Stimulated activated CD4-positive, alpha-beta T cell treated with anti-CD3 and anti-CD28 coated beads, TNF-alpha, amount 100 ng/mL, for 24 hours (primary cell): ENCODE measurements at places on chromosomes 5 and 9.

DNA sequence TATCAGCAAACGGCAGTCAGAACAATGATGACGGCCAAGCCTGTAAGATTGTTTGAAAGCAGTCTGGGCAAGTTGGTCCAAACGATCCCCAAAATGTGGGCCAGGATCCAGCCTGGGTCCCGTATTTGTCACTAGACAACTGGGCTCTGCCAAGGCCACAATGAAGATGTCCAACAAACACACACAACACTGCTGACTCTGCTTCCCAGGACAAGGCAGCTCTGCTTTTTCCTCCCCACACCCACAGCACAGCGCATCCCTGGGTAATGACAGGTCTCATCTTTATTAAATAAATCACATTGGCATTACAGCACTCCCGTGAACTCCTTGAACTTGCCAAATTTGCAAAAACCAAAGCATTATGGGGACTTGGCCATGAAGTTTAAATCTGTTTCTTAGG, 424.1 kb upstream of the ACTBL2 start:
- DNase-seq = no peak

GRCh38 chr9:127566351-127567001, 45.6 kb upstream of the STXBP1 start:
- no peak for DNase-seq

- peak; percentile 9 for DNase-seq
Observed at GRCh38 chr5:77379558-77380061, 112.5 kb downstream of the WDR41 start.

DNA sequence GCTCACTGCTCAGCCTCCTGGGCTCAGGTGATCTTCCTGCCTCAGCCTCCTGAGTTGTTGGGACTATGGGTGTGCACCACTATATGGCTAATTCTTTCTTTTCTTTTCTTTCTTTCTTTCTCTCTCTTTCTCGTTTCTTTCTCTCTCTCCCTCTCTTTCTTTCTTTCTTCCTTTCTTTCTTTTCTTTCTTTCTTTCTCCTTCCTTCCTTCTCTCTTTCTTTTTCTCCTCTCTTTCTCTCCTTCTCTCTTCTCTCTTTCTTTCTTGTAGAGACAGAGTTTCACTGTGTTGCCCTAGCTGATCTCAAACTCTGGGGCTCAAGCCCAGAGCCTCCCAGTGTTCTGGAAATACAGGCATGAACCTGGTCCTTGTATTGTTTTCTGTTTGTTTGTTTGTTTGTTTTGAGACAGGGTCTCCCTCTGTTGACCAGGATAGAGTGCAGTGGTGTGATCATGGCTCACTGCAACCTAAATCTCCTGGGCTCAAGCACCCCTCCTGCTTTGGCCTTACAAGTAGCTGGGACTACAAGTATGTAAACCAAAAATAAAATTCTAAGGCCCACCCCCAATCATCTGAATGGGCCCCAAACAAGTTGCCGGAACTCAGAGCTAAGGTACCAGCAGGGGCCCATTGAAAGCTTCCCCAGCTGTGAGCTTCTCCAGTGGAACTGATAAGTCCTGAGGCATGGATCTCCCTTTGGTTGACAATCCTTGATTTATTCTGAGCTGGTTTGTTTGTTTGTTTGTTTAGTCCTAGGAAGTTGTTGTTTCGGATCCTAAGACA, 11.9 kb upstream of the BTF3 start:
- DNase-seq = no peak

- DNase-seq = no peak
Observed at GRCh38 chr5:149424371-149425315, 45.6 kb upstream of the IL17B start.

GRCh38 chr5:149227168-149227826, 44.4 kb upstream of the AFAP1L1 start:
- DNase-seq = no peak

GRCh38 chr9:112031400-112031799, 134.8 kb downstream of the UGCG start:
- no peak for DNase-seq

- DNase-seq = no peak
Observed at GRCh38 chr9:93549611-93550010, 26.8 kb upstream of the PHF2 start.

GRCh38 chr5:1401536-1402138, 43.6 kb downstream of the SLC6A3 start:
- no peak for DNase-seq

DNA sequence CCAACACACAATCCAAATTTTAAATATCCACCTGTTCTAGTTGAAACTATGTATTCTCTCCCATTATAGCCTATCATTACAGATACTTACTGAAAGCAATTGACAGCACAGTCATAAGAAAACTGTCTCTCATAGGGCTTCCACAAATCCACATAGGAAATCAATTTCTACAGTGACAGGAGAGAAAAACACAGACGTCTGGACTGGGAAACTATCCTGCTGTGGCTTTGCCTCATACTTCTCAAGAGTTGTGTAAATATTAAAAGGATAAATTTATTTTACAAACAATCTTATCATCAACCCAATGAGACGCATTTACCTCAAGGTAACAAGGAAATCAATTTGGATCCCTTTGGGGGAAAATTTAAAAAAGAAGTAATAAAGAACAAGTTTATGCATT, 517.5 kb downstream of the EFNA5 start:
- no peak for DNase-seq

DNA sequence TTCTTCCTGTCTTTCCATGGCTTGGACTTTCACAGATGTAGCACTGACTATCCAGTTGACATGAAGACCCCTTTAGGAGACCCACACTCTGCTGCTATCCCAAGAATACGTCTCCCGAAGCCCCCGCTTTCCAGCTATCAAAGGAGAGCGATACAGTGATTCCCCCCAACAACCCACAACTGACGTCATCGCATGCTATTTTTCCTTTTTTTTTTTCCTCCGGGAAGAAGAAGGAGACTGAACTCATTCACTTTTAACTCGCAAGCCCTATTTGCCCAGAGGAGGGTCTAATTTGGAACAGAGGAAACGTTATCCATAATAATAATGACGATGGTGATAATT, 2.1 kb downstream of the PAPPA start:
- DNase-seq = no peak
